ENCODE measurements at places on chromosomes 11 and 22. TPM values are rescaled to one million over a fixed set of nuclear protein-coding genes. Genes with fewer than 3 reads are reported as not detected.

ROBO4 gene
- total RNA-seq: not detected

CRYAB gene
- total RNA-seq: not detected

- DNase-seq: peak; percentile 31
Observed at GRCh38 chr22:23147617-23148387, 2.5 kb downstream of the RAB36 start.

GRCh38 chr11:98056945-98057344, 963.8 kb upstream of the CNTN5 start:
- no peak for DNase-seq

DNA sequence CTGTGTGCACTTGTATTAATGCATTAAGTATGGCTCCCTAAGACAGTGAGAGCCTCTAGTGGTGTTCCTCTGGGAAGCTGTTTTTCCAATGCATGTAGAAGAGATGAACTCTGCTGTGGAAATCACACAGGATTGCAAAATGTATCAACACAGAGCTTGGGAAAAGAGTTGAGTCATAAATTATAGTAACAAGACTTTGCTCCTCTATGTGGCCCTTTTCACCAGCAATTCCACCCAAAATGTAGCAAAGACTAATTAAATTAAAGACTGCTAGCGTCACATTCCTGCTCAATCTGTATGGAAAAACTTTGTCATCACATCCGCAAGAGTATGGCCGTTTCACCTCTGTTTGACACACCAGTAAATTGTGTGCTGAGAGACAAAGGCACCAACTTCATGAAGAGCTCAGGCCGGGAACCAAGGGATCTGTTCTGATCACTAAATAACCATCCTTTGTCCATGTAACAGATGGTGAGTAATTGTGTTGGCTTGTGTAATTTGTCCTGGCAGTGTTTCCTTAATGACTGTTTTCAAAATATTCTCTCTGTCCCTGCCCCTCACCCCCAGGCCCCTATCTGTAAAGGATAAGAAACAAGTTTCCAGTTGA, 209.2 kb upstream of the SORL1-AS1 start:
- no peak for DNase-seq

DNA sequence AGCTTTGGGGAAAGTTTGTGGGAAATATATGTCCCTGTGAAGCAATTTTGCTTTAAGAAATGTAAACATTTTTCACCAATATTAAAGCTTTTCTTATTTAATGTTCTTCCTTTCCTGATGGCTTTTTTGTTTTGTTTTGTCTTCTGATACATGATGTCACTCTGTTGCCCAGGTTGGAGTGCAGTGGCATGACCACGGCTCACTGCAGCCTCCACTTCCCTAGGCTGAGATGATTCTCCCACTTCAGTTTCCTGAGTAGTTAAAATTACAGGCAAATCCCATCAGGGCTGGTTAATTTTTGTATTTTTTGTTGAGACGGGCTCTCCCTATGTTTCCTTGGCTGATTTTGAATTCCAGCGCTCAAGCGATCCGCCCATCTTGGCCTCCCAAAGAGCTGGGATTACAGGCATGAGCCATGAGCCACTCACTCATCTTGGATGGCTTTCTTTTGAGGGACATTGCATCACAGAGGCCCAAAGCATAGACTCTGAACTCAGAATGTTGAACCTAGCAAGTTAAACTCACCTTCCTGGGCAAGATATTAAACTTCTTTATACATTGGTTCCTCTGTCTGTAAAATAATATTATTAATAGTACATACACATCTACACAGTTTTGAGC, 651 bp upstream of the CARD16 start:
- DNase-seq: no peak

DNA sequence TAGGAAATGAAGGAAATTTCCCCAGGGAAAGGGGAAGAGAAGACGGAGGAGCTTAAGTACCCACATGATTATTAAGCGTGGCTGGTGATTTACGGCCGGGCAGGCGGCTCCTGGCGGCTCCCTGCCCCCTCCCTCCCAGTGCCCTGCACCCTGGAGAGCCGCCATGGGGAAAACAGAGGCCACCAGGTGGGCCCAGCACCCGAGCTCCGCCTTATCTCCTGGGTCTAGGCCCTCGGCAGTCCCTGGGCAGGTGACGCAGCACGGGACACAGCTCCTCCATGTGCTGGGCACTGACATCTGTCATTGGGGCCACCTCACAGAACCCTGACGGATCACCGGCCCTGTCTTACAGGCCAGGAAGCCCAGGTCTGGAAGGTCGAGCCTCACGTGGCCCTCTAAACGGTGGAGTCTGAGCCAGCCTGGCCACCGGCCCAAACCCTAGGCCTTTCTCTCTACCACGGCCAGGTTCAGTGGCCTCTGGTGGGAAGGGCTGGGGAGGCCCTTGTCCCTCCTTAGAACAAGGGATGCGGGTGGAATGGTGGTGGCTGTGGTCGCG, 60.2 kb upstream of the PPARA start:
- DNase-seq: no peak

- DNase-seq: peak; percentile 48
Observed at GRCh38 chr22:31104869-31105268, 2.5 kb downstream of the SELENOM start.

- no peak for DNase-seq
Observed at GRCh38 chr11:70644343-70645060, 246.2 kb downstream of the CTTN start.

GRCh38 chr11:121004206-121004840, 19.6 kb upstream of the TBCEL start:
- no peak for DNase-seq

GRCh38 chr22:44991218-44991617, 18.6 kb downstream of the PHF21B start:
- DNase-seq: no peak

- DNase-seq: no peak
Observed at GRCh38 chr11:128832121-128832497, 35.0 kb downstream of the KCNJ1 start.

GRCh38 chr11:2752204-2752770, 52.5 kb upstream of the KCNQ1OT1 start:
- DNase-seq: no peak
